Amygdala (tissue), 56 donors: ENCODE measurements at places on chromosomes 6 and 20.

DNA sequence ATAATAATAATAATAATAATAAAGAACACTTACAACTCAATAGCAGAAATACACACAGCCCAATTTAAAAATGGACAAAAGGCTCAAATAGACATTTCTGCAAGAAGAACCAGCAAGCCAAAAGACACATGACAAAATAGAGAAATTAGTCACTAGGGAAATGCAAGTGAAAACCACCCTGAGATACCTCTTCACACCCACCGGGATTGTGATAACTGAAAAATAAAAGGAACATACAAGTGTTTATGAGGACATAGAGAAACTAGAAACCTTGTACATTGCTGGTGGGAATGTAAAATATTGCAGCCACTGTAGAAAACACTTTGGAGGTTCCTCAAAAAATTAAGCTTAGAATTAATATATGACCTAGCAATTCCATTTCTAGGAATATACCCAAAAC lies 59.2 kb downstream of the ZDHHC14 start:
- no peak for DNase-seq

GRCh38 chr20:62638055-62638570 lies 4.2 kb upstream of the SLCO4A1 start:
- no peak for DNase-seq

- DNase-seq, result no peak
These were observed 122.2 kb downstream of the ZDHHC14 start for GRCh38 chr6:157503018-157503747.

DNA sequence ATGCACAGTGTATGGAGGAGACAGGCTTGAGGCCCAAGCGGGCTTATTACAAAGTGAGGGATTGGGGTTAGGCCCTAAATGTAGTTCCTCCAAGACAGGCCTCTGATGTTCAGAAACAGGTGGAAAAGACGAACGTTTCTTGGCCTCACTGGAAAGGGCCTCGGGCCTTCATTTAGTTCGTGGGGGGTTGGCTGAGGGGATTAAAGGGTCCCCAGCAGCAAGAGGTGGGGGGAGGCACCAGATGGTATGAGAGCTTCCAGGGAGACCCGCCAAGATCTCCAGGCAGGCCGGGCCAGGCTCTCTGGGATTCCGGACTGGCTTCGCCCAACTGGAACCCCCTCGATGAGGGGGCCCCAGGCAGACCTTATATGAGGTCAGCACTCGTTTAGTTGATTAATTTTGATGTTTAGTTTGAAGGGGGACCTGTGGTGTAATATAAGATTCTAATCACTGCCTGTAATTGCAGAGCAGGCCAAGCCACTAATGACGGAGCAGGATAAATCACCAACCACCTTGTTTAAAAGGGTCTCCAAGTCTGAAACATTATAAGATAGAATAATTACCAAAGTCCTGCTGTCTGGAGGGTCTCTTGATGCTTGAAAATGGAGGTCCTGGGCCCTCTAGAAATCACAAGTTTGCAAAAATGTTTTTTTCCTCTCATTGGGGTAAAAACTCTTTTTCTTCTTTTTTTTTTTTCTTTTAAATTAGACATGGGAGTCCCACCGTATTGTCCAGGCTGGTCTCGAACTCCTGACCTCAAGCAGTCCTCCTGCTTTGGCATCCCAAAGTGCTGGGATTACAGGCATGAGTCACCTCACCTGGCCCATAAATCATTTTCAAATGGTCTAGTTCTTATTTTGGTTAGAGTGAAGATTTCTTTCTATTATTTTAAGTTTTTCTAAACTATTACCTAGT lies 2.2 kb downstream of the HMGA1 start:
- DNase-seq, result no peak

DNA sequence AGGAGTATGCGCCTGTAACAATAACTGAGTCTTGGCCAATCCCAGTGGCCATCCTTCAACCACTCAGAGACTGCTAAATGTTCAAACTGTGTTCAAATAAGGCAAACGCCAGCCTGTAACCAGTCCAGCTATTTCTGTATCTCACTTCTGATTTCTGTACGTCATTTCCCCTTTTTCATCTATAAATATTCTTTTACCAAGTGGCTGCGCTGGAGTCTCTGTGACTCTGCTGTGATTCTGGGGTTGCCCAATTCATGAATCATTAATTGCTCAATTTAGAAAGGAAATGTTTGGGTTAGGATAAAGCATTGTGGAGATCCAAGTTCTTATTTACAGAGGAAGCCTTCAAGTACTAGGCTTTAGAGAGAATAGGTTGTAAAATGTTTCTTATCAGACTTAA lies 89.8 kb upstream of the UST start:
- no peak for DNase-seq

DNA sequence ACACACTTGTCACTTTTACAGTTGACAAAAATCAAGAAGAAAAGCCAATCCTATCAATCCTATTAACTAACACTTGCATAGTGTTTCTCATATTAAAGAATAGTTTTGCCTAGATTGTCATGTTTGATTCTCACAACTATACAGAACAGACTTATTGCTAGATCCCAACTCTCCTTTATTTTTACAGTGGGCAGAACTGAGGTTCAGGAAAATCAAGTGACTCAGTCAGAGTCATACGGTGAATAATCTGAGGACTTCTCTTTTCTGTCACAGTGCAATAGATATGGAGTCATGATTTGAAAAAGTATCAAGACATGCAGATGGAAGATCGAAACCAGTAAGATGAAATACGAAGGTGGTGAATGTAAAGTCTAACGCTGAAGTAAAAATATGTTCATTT lies 195.1 kb upstream of the CITED2 start:
- no peak for DNase-seq

DNA sequence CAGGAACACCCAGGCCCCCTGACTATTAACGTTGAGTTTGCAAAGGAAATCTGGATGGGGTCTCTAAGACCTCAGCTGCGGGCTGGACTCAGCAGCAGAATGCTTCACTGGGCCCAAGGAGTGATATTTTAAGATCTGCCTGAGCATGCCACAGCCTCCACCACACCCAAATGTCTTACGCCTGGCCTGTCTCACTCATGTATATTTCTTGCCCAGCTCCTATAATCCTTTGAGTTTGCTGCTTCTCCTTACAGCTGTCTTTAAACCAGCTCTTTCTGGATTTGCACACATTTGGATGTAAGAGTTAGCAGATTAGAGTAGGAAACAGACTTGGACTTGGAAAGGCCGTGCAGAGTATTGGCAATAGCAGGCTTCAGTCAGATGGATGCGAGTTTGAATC lies 16.4 kb downstream of the CASS4 start:
- no peak for DNase-seq

GRCh38 chr20:62014488-62014775 lies 51.2 kb downstream of the TAF4 start:
- DNase-seq, result no peak

DNA sequence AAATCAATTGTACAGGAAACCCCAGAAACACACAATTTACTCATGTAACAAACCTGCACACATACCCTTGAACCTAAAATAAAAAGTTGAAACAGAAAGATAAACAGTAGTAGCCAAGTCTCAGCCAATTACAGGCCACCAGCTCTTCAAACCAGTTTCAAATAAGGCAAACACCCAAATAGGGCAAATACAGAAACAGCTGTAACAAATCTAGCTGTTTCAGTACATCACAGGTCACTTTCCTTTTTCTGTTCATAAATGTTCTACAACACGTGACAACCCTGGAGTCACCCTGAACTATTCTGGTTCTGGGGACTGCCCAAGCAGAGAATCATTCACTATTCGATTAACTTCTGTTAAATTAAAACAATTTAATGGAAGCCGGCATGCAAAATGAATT lies 329.0 kb downstream of the GJA1 start:
- no peak for DNase-seq

GRCh38 chr20:56032251-56032650 lies 26.9 kb upstream of the CBLN4 start:
- no peak for DNase-seq

- no peak for DNase-seq
These were observed 363.8 kb upstream of the PTCHD4 start for GRCh38 chr6:48474830-48475229.

DNA sequence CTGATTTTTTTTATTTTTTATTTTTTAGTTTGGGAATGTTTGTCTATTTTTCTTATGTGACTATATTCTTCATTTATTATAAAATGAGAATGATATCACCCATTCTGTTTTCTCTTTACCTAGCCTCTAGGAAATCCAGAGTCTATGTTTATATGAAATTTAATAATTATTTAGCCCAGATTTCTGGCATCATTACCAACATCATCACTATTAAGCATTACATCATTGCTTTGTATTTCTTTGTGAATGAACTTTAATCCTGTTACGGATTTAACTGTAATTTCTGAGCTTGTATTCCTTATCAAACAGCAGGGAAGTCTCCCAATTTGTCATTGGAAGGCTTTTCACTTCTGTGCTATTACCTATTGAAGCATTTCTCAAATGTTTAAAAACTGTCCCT lies 72.7 kb upstream of the NOX3 start:
- no peak for DNase-seq

GRCh38 chr6:134936931-134937330 lies 13.0 kb downstream of the ALDH8A1 start:
- no peak for DNase-seq

DNA sequence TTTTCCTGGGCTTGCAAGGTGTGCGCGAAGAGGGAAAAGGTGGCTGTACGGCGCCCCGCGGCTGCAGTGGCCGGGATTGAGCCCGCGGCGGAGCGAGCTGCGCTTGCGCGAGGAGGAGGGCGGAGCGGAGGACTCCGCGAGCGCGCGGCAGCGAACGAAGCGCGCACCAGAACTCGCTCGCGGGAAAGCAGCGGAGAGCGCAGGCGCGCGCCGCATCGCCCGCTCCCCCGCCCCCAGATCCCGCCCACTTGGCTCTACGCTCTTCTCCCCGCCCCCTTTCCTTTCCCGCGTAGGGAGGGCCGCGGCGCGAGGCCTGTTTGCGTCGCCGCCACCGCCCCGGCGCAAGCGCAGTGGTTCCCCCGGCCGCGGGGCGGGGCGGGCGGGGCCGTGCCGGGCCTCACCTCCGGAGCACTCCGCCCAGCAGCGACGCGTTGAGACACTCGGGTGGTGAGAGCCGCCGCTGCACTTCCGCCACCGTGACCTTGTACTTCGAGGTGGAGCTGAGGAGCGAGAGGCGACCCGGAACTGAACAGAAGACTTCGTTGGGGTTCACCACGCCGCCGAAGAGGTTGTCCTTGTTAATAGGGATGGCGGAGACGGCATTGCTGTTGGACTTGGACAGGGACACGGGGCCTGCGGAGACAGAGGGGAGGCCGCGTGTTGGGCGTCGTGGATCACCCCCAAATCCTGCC lies 10.6 kb downstream of the TFAP2A start:
- DNase-seq, result peak; percentile 78

DNA sequence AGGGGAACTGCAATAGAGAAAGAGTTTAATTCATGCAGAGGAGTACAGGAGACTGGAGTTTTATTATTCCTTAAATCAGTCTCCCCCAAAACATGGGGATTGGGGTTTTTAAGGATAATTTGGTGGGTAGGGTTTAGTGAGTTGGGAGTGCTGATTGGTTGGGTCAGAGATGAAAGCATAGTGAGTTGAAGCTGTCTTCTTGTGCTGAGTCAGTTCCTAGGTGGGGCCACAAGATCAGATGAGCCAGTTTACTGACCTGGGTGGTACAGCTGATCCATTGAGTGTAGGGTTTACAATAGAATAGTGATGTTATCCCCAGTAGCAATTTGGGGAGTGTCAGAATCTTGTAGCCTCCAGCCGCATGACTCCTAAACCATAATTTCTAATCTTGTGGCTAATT lies 29.1 kb downstream of the GPX6 start:
- no peak for DNase-seq

DNA sequence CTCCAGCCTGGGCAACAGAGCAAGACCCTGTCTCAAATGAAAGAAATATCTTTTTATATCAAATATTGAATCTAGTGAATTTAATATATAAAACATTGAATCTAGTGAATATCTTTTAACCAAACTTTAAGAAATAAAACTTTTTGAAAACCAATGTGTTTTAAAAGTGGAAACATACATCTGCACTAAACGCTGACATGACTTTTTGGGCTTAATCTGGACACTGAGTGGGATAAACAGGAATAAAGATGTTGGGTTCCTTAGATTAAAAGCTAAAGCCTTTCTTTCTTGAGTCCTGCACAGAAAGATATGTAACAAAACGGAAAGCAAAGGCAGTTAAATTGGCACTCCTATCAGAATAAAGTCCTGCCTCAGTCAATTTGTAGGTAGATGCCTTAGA lies 190.2 kb downstream of the ARHGAP18 start:
- DNase-seq, result no peak

DNA sequence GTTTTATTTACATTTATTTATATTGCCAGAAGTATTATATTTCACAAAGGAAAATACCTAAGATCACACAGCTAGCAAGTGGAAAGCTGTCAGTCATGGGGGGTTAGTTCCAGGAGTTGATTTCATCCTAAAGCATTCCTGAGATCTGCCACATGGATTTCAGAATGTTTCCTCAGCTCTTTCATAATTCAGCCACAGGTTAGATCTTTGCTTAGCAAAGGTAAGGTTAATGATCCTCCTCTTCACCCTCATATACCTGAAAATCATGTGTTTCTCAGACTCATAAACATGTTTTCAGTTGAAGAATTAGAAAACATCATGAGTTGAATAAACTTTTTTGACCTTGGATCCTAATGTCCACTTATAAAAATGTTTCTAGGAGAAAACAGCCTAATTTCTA lies 215.4 kb downstream of the ARHGAP18 start:
- DNase-seq, result no peak

DNA sequence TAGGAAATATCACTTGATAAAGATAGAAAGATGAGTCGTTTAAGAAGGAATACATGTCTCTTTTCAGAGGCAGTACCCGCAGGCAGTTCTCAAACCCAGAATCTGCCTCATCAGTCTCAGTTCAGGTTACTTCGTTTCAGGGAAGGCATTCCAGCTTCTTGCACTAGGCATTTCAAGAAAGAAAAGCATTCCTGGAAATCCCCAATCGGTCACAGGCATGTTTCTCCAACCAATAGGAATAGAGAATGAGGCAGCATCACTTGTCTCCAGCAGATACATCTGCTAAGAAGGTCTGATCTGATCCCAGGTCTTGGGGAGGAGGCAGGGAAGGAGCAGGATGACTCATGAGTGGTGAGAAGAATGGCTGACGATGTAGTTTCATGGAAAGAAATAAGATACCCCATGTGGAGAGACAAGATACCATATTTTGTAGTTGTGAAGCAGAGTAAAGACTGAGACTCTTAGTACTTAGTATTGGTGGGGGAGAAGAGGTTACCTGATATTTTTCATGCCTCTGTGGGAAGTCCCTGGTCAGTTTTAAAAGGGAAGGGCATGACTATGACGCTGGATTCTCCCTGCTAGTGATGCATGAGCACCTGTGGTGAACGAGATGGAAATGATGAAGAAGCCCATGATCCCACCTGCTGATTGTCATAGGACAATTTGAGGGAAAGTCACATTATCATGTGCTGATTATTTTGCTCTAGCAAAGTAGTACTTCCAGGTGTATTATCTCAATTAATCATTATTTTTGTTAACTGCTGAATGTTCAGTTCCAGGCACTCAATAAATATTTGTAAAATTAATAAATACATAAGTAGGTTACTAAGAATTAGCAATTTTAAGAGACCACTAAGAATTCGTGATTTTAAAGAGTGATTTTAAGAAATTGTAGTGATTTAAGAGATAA lies 20.3 kb upstream of the HLA-DRB1 start:
- no peak for DNase-seq
